ENCODE measurements at places on chromosomes 3 and 15.

GRCh38 chr3:178202194-178202593 lies 334.0 kb upstream of the KCNMB2 start:
- no peak for DNase-seq

DNA sequence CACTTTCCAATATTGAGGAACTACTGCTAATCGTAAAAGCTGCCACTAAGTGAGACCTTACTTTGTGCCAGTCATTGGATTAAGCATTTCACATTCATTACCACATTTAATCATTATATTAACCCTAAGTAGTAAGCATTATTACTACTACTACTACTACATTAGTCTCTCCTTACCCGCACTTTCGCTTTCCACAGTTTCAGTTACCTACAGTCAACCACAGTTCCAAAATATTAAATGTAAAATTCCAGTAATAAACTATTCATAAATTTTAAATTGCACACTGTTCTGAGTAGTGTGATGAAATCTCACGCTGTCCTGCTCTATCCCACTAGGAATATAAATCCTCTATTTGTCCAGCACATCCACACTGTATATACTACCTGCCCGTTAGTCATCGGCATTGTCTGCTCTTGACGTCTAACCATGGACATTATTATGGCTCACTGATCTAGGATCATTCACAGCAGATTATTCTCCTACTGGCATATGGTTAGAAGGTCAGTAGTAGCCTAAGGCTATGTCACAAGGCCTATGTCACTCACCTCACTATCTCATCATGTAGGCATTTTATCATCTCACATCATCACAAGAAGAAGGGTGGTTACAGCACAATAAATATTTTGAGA lies 121.1 kb downstream of the GSK3B start:
- no peak for DNase-seq

DNA sequence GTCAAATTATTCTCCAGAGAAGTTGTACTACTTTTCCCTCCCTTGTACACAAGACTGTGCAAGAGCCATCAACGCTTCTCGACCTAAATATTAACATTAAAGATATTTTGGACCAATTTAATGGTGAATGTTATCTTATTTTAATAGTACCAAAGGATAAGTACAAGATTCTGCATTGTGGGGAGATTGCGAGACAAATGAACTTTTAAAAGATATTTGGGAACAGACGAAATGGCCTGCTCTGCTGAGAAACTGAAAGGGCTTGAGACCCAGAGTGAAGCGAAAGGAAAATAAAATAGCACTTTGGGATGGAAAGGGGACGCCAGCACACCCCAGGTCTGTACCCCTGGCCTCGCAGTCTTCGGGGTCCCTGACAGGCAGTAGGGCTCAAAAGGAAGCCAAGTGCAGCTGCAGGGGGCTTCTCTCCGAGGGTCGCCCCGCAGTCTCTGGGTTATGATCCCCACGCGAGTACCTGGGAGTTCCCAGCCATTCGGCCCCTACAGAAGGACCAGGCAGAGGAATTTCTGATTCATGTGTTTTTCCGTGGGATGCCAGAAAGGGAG lies 97.6 kb upstream of the VGLL3 start:
- DNase-seq = no peak

DNA sequence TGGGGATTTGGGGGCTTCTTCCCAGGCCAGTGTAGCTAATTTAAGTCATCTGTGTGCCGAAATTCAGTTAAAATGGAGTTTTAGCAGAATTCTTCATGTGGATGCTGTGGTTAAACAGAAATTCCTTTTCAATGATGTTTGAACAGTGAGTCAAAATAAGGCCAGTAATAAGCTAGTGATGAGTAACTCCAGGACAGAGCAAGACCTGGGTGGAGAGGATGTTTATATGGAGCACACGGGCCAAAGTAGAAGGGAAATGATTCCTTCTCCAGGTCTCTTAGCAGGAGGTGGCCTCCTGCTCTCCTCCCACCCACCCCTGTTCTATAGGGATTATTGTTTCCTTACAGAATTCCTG lies 31.9 kb upstream of the UACA start:
- no peak for DNase-seq

GRCh38 chr15:80267658-80268057 lies 15.6 kb upstream of the CTXND1 start:
- no peak for DNase-seq

DNA sequence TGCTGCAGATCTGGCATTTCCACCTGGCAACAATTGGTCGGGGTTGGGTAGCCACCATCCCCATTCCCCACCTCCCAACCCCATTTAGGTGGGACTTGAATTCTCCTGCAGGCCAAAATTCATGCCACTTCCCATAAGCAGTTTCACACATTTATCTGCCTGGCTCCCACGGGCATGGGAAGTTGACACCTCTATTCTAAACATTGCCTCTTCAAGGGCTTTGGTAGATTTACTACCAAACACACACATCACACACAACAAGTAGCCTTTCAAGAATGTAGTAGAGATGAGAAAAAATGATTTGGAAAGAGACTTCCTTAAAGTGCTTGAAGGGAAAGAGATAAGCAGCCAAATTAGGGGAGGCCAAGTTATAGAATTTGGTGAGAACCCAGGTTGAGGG lies 30.9 kb downstream of the ZBTB38 start:
- DNase-seq = no peak

- DNase-seq = no peak
These were observed 62.8 kb upstream of the UTS2B start for GRCh38 chr3:191393146-191393545.

DNA sequence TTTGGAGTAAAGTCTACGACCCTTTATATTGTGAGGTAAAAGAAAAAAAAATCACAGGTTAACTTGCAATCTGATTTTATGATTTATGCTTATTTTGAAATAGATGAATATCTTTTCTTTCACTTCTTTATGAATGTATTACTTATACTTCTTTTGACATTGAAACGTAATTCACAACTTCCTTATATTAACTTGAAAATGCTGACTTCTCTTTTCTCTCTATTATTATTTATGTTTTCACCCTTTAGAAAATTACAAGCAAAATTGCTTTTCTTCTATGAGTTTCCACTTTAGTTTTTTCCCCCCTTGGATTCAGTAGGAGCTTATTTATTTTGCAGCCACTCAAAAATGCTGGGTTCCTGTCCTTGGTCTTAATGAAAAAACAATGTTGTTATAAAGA lies 25.4 kb downstream of the ACP3 start:
- DNase-seq = no peak

- no peak for DNase-seq
These were observed 188.3 kb downstream of the LSAMP start for GRCh38 chr3:116256843-116257485.

GRCh38 chr3:59812237-59813147 lies 762.7 kb upstream of the CFAP20DC start:
- DNase-seq = no peak

DNA sequence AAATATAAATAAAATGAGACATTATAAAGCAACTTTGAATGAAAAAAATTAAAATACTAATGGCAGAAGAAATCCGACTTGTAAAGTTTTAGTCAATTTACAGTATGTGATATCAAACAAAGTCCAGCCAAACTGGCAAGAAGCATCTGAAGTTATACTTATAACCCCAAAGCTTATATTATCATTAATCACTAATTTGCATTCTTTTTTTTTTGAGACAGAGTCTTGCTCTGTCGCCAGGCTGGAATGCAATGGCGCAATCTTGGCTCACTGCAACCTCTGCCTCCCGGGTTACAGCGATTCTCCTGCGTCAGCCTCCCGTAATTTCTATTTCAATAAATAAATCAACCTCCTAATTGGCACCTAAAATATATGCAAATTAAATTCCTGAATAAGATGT lies 80.1 kb downstream of the AQR start:
- DNase-seq = no peak

- DNase-seq = no peak
These were observed 98.3 kb upstream of the CDIN1 start for GRCh38 chr15:36481156-36481555.

DNA sequence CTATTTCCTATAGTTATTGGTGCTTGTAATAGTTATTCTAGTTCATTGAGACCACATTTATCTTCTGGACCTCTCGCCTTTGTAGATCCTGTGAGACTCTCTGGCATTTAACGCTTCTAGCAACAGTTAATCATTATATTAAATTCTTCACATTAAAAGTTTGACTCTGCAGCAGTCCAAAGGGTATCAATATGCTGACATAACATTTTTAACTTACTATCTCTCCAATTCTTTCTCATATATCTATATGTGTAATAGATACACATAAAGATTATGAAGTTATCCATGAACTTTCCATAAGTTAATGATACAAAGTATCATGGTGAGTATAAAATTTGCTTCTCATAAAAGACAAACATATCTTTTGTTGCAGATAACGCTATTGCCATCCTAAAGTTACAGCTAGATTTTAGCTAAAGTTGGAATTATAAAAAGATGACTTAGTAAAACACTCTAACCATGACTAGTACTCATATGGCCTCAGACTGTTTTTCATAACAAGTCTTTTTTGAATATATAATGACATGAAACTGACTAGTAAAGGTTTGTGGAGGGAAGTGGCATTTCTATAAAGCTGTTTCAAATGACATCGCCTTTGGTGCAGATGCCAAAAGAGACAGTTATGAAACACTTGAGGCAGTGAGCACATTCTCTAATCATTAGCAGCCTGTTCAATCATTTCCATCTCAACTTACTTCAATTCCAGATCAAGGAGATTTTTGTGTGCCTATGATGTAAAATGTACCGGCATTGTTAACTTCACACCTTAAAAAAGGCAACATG lies 379.3 kb upstream of the CBLB start:
- no peak for DNase-seq

GRCh38 chr3:189714991-189715961 lies 84.1 kb downstream of the TP63 start:
- DNase-seq = no peak

- peak; percentile 82 for DNase-seq
These were observed at the start of gene MEIS2 for GRCh38 chr15:37100109-37100965. MEIS2 (minus strand) TSS chr15:37100549; CDS start chr15:37099466, 1,083 bp downstream.

DNA sequence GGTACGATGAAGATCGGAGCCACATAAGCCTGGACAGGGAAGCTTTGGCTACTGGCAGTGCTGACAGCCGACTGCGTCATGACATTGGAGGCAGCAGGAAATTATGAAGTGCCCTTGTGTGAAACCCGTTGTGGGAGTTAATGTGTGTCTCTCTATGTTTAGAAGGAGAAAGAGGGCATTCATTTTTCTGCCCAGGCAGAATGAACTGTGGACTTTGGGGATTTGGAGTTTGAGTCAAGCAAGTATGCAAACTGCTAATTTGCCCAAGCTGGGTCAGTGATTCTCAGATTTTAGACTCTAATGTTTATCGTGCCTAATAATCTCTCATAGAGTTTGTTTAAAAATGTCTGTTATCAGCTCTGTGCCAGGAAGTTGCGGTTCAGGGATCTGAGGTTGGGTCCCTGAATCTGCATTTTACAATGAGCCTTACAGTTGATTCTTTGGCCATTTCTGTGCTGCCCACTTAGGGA lies 5.6 kb downstream of the CTXND1 start:
- DNase-seq = no peak

DNA sequence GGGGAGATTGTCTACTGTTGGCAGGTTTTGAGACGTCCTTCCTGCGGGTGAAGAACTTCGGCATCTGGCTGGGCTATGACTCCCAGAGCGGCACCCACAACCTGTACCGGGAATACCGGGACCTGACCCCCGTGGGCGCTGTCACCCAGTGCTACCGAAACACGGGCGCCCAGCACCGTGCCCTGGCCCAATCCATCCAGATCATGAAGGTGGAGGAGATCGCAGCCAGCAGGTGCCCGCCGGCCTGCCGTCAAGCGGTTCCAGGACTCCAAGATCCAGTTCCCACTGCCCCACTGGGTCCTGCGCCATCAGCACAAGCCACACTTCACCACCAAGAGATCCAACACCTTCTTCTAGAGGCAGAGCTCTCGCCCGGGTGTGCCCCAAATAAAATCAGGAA lies 194.9 kb upstream of the EPHA6 start:
- DNase-seq = no peak

- no peak for DNase-seq
These were observed 12.3 kb upstream of the PLD1 start for GRCh38 chr3:171822431-171823106.

- no peak for DNase-seq
These were observed 304.1 kb downstream of the MCTP2 start for GRCh38 chr15:94535298-94536048.

DNA sequence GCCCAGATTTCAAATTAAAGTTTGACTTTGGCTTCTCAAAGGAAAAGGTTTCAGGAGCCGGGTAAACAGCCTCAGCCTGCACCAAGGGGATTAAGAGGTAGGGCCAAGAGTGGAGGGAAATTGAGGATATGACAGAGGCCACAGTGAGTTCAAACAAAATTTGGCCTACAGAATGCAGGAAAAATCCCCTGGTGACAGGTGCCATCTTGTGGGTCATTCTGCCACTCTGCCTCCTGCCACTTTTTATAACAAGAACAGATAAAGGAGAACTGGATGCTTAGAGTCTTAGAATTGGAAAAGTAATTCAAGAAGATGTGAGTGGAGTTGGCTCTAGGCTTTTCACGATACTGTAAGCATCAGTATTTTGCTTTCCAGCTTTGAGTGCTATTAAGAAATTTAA lies 253.2 kb downstream of the NR2F2 start:
- DNase-seq = peak; percentile 71

GRCh38 chr3:44416031-44417030 lies 61.1 kb downstream of the ZNF445 start:
- no peak for DNase-seq

DNA sequence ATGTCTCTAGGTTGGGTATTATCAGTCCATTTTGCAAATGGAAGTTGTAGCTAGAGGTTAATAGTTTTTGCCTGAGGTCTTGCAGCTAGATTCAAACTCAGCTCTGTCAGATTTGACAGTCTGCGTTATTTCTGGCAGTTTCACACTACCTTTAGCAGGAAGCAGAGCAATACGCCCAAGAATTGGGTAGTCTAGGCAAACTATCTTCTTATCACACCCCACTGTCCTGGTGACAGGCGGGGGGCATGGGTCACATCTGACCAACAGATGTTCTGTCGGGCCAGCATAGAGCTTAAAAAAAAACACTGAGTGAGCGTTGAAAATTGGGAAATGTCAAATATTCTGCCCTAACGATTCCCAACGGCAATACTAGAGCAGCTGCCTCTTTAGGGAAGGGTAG lies 5.7 kb downstream of the GPR160 start:
- DNase-seq = no peak

- DNase-seq = no peak
These were observed 83.3 kb downstream of the TRIM42 start for GRCh38 chr3:140761076-140761639.

- peak; percentile 57 for DNase-seq
These were observed 35.3 kb upstream of the B3GNT5 start for GRCh38 chr3:183217548-183218332.

GRCh38 chr3:135915206-135915605 lies 50.3 kb upstream of the PPP2R3A start:
- DNase-seq = peak; percentile 8

- no peak for DNase-seq
These were observed 39.2 kb upstream of the GADL1 start for GRCh38 chr3:30933478-30934207.

DNA sequence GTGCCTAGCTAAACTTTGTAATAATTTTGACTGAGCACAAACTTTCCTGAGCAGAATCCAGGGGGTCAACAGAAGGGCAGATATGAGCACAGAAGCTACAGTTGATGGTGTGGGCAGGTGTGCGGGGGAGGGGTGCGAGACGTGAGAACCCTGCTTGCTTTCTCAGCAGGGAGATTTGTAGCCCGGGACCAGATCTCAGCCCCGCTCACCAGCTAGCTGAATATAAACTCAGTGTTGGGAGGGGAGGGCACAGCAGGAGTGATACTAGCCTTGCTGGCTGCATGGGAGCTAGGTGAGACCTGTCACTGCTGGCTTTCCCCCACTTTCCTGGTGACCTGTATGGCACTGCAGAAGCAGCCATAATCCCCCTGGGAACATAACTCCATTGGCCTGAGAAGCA lies 83.4 kb downstream of the CLDN1 start:
- no peak for DNase-seq
